ENCODE measurements at places on chromosomes 1 and 21. TPM values are rescaled to one million over a fixed set of nuclear protein-coding genes. Genes with fewer than 3 reads are reported as not detected.

Gene SLC45A3
- 2.9 TPM for total RNA-seq

Gene CEP104
- total RNA-seq, result 30.5 TPM

DNA sequence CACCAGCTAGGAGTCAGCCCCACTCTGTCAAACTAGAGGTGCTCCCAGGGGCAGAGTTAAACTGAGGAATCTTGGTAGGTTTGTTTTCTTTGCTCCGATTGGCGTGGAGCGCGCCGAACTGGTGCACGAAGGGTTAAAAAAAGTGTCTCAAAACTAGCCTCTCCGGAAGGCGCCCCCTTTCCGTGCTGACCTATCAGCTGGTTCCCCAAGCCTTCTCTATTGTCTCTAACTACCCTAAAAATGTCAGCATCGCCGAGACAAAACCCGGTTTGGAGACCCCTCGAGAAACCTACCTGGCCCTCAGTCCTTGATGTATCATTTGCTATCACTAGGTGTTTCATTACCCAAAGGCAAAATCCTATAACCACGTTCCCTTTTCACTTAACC is 2.2 kb downstream of the TGFB2 start:
- H3K4me1 ChIP-seq, result no peaks in the 10 kb centered on the region
- H3K36me3 ChIP-seq, result no peaks in the 10 kb centered on the region
- DNase-seq, result no peak
- peak overlapping the region; percentile 86 for H3K4me3 ChIP-seq
- H3K27me3 ChIP-seq, result no peaks in the 10 kb centered on the region

- DNase-seq, result no peak
- H3K4me1 ChIP-seq, result no peaks in the 10 kb centered on the region
- H3K27ac ChIP-seq, result no peak overlapping the region
Observed at GRCh38 chr1:64171797-64172281, 31.6 kb upstream of the UBE2U start.

DNA sequence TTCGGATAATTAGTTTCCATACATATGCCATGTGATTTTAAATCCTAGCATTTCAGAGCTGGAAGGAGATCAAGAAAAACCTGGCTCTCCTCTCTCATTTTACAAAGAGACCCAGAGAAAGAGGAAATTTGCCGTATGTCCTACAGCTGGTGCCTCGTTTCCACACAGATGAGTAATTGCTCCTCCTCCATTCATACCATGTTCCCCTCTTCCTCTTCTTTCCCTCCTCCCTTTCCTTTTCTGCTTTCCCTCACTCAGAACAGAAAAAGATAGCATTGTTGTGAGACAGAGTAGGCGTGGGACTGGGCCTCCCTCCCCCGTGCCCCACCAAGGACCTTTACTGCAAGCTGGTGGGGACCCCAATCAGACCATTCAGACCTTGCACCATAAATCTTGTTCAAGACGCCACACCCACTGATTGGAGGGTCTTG is 13.7 kb upstream of the SLC44A3 start:
- H3K27ac ChIP-seq, result no peak overlapping the region
- H3K36me3 ChIP-seq, result no peaks in the 10 kb centered on the region
- peak overlapping the region; percentile 8 for H3K4me3 ChIP-seq
